ENCODE measurements at places on chromosomes 16 and 17.

- no peak for DNase-seq
Measured at GRCh38 chr17:75849724-75850123, 5.4 kb downstream of the WBP2 start.

- DNase-seq = no peak
Measured at GRCh38 chr16:85084841-85085510, 27.3 kb downstream of the CIBAR2 start.

DNA sequence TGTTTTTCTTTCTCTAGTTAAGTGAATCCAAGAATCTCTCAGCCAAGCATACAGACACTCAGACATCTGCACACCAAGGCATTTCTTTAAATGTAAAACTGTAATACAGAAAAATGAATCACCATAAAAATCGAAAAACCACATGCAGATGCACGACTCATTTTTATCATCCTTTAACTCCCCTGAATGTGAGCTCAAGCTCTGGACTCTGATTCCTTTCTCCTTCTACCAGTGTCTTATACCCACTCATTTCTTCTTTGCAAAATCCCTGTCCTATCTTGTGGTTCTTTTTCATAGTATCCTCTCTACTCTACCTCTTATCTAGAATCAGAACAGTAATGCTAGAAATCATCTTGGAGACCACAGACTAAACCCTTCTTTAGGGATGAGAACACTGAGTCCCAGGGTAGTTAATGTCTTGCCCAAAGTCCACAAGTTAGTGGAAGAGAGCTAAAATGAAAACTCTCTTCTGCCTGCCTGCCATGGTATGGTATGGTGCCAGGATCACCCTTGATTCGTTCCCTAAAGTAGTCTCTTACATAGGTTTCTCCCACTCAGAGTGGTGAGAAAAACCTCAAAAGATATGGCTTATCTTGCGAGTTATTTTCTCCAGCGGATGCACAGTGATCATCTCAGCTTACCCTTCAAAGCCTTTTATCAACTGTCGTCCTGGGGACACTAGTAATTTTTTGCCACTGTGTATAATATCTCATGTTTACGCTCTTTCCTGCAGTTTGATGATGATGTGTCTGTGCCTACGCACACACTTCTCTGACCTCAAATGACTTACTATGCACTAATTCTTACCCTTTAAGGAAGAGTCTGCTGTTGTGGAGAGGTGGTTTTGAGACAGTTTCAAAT is 30.2 kb downstream of the BRD7 start:
- DNase-seq = no peak

- no peak for DNase-seq
Measured at GRCh38 chr17:4704991-4705390, 1.1 kb upstream of the PELP1 start.

DNA sequence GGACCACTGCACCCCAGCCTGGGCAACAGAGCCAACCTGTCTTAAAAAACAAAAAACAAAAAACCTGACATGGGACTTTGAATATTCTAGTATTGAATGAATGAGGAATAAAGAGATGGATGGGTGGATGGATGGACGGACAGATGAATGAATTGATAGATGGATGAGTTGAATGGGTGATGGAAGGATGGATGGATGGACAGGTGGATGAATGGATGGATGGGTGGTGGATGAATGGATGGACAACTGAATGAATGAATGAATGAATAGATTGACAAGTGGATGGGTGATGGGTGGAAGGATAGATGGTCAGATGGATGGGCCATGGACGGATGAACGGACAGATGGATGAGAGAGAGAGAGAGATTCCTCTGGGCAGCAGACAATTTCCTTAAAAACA is 22.8 kb upstream of the CEP20 start:
- DNase-seq = no peak

DNA sequence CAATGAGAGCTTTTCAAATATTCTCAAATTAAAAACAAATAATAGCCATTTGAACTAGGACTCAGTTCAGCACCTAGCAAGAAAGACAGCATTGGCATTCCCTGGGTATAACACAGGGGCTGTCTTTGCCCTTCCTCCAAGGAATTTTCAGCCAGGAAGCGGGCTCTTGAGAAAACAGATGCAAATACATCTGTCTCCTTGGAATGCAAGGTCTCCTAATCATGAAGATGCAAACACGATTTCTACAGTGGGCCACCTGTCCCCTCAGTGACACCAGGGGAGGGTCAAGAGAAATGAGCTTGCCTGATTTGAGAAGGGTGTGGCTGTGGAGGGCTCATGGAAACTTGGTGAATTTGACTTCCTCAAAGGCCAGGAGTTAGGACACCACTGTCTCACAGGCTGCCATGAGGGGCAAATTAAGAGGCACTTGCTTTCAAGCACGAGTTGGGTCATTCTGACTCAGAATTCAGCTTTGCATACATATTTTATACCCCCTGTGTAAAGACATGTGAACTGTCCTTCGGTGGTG is 24.5 kb upstream of the SUPT4H1 start:
- DNase-seq = no peak

DNA sequence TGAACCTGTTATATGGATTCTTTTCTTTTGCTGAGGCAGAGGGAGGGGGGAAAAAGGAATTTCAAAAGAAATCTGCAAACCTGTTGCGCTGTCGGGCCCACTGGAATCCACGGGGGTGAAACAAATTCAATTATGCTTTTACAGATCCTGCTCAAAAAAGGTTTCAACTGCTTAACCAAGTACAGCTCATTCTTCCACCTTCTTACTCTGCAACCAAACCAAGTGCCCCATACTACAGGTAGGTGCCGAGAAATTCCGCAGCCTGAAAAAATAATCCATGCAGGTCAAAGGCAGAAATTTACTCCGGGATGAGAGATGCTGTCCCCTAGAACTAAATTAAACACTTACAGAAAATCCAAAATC is 416 bp downstream of the RNF43 start:
- no peak for DNase-seq

DNA sequence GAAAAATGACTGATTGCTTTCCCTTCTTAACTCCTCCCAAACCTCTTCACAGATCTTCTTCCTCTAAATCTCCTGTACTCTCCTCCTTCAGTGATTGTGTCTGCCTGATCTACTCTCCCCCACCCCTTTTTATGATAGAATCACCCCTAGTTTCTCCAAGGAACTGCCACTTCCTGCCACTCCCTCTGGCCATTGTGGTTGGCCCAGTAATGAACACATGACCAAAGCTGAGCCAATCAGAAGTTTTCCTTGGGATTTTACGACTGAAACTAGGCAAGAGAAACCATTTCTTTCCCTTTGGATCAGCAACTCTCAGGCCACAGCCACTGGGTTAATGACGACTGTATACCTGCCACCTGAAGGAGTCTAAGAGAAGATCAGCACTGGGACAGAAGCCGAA is 15.9 kb downstream of the IRX3 start:
- DNase-seq = no peak

DNA sequence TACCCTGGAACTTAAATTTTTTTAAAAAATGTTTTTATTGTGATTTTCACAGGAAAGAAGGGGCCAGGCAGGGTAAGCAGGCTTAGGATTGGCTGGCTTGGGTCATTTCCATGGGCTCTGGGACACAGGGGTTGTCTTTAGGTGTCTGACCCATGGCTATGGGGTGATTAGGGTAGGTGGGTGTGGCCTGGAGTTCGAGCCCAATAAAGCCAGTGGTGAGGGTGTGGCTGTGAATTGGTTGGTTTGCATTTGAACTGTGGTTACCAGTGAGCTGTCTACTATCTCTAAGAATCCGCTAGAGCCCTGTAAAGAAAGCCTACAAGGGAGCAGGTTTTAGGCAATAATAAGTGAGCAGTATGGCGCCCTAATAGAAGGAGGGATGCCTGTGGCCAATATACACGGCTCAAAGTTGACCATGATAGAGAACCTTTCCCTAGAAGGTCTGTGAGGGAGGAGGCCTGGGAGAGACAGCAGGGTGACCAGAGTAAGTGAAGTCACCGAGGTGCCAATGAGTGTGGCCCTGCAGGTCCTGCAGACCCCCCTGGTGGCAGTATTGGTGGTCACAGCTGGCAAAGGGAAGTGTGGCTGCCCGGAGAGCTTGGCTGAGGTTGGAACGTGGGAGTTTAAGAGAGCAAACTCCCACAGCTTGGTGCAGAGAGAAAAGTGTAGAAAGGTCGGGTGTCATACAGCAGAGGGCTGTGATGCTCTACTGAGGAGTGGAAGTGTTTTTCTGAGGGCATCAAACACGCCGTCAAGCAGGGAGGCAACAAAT is 454.0 kb downstream of the WWOX start:
- no peak for DNase-seq

DNA sequence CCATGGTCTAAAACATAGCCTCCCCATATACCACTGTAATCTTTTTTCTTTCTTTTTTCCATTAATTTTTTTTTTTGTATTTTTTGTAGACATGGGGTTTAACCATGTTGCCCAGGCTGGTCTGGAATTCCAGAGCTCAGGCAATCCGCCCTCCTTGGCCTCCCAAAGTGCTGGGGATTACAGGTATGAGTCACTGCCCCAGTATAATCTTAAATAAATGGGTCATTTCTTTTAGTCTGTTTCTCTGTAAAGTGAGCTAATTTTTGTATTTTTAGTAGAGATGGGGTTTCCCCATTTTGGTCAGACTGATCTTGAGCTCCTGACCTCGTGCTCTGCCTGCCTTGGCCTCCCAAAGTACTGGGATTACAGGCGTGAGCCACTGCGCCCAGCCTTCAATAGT is 5.7 kb upstream of the NME1 start:
- DNase-seq = peak; percentile 20

DNA sequence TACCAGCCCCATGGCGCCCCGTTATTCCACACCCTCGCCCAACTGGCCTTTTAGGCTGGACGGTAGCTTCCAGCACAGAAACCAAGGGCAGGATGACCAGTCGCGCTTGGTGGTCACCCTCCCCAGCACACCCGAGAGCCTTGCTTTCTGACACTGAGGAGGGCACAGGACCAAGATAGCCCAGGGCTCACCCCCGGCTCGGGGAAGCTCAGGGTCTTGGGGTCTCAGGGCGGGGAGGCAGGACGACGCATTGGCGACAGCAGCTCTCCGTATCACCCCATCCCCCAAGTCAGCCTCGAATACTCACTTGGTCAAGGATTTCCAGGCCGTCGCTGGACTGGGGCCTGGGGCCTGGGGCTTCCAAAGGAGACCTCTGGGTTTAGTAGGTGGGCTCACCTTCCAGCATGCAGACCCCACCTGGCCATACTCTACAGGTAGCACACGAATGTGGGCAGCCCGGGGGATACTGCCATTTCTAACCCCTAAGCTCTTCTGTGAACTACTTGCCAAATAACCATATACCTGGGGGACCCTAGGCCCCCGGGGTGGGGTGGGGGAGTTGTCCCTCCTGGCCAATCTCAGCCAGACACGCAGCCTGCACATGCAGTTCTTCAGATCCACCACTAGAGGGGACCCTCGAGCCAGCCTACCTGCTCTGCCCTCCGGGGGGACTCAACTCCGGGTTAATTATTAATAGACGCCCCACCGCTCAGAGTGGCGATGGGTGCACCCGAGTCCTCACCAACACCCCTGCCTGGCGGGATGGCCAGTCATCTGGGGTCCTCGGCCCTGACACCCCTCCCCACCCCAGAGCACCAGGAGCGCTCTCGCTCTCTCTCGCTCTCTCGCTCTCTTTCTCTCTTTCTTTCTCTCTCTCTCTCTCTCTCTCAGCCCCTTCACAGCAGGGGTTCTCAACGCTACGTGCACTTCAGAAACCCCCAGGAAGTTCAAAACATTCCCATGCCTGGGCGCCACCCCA is 30.0 kb downstream of the TBC1D16 start:
- DNase-seq = peak; percentile 25

DNA sequence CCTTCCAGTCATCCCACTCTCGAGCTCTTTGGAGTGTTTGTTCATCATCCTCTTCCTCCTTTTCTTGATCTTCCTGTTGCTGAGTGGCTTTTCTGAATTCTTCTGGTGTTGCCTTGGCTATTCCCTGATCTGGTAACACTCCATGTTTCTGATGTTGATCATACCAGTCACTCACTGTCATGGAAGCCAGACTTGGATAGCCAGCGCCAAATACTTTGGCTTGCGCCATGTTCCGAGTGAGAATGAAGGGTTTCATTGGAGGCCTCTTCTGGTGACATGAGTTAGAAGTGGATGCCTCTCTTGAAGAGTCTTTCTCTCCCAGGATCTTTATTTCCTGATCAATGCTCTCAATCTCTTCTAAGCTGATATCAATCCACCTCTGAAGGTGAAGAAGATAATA is 31.2 kb downstream of the TEX14 start:
- no peak for DNase-seq

GRCh38 chr17:27559506-27560481 is 71.2 kb upstream of the LGALS9 start:
- DNase-seq = peak; percentile 56

All from RPMI7951 (cell line).